ENCODE measurements at places on chromosomes 3 and 15. TPM values are rescaled to one million over a fixed set of nuclear protein-coding genes. Genes with fewer than 3 reads are reported as not detected.

CHAC1 gene
- 0.66 TPM for total RNA-seq

GOLGA6D gene
- total RNA-seq, result not detected

FSIP1 gene
- 1.6 TPM for total RNA-seq

VGLL3 gene
- 26.2 TPM for total RNA-seq

HTR3E gene
- total RNA-seq, result not detected

GRCh38 chr3:51934139-51934850 lies 7.4 kb downstream of the RRP9 start:
- no peak for DNase-seq
- no peaks in the 10 kb centered on the region for H3K4me1 ChIP-seq
- no peak overlapping the region for H3K4me3 ChIP-seq
- peaks cover 70% of the 10 kb centered on the region for H3K36me3 ChIP-seq

DNA sequence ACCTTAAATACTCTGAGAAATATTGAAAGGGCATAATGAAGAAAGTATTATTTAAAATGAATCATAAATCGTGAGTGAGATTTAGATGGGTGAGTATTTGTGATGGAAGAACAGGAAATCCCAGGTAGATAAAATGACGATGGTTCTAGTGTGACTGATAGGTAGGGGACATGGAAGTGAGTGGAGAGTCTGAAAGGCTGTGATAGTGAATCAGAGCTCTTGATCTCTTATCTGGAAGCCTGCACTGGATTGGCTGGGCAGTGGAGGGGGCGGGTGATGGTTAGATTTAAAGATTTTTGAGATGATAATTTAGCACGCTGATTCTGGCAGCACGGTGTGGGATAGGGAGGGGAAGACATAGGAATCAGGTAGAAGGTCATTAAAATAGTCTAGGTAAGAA lies 20.1 kb downstream of the HGD start:
- DNase-seq, result no peak
- H3K27ac ChIP-seq, result no peak overlapping the region
- H3K4me1 ChIP-seq, result no peaks in the 10 kb centered on the region
- H3K36me3 ChIP-seq, result no peaks in the 10 kb centered on the region

GRCh38 chr3:185115371-185115770 lies 37.5 kb downstream of the C3orf70 start:
- H3K27ac ChIP-seq, result no peak overlapping the region
- peaks cover 16% of the 10 kb centered on the region for H3K4me1 ChIP-seq
- H3K36me3 ChIP-seq, result no peaks in the 10 kb centered on the region
- no peaks in the 10 kb centered on the region for H3K27me3 ChIP-seq

DNA sequence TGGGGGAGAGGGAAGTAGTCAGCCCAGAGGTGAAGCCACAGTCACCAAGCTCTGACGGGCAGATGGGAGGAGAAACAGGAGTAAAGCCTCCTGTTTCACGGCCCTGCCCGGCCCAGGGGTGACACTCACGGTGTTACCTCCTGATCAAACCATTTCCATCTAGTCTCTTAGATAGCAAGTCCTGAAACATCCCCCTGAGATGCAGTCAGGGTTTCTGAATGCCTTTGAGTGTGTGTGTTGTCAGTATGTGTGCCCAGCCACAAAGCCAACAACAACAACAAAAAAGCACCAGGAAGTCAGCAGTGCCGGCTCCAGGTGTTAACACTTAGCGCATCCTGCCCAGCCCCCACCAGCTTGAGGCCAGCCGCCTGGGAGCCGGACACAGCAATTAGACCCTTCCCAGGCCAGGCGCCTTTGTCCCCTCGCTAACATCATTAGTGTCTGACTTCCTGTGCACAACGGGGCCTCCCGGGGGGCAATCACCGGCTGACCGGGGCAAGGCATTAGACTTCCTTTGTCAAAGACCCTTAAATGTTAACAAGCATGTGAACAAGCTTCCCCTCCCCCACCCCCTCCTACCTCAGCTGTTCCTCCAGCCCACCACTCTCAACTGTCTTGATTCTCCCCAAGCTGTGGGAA lies 34.5 kb downstream of the IL17RD start:
- no peaks in the 10 kb centered on the region for H3K27me3 ChIP-seq
- no peak overlapping the region for H3K4me3 ChIP-seq
- H3K4me1 ChIP-seq, result no peaks in the 10 kb centered on the region
- no peak overlapping the region for H3K27ac ChIP-seq
- DNase-seq, result no peak
- H3K36me3 ChIP-seq, result no peaks in the 10 kb centered on the region

DNA sequence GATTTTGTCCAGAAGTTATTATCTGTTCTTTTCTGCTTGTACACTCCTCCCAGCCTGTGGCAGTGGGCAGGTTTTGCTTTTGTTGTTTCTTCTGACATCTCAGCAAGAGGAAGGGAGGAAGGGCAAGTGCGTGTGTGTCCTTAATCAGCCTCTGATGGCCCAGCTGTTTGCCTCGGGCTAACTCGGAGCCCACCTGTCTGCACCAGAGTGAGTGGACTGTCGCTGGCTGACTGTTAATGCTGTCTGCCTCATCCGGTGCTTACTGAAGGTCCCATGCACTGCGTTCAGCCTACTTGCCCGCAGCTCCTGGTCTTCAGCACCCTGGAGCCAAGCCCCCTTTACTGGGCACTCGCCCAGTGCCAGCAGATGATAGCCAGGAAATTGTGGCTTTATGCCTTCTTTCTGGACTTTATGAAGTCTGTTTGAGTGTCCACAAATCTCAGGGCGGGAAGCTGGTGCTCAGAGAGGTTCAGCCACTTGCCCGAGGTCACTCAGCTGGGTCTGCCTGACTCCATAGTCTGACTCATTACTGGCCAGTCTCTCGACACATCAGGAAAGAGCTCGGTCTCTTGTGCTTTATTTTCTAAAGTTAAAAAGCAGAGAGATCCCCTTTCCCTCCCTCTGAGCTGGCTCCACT lies 89.5 kb downstream of the CHRNA7 start:
- no peaks in the 10 kb centered on the region for H3K27me3 ChIP-seq
- no peaks in the 10 kb centered on the region for H3K36me3 ChIP-seq
- H3K4me1 ChIP-seq, result no peaks in the 10 kb centered on the region
- no peak overlapping the region for H3K27ac ChIP-seq
- DNase-seq, result peak; percentile 86

GRCh38 chr15:23566071-23566554 lies 639 bp downstream of the MKRN3 start:
- H3K27me3 ChIP-seq, result no peaks in the 10 kb centered on the region
- no peaks in the 10 kb centered on the region for H3K4me1 ChIP-seq
- DNase-seq, result no peak
- no peak overlapping the region for H3K27ac ChIP-seq
- H3K36me3 ChIP-seq, result no peaks in the 10 kb centered on the region
- peak overlapping the region; percentile 34 for H3K4me3 ChIP-seq

- H3K27ac ChIP-seq, result no peak overlapping the region
- H3K4me3 ChIP-seq, result no peak overlapping the region
These were observed 108.4 kb downstream of the CCNL1 start for GRCh38 chr3:157051591-157051990.

DNA sequence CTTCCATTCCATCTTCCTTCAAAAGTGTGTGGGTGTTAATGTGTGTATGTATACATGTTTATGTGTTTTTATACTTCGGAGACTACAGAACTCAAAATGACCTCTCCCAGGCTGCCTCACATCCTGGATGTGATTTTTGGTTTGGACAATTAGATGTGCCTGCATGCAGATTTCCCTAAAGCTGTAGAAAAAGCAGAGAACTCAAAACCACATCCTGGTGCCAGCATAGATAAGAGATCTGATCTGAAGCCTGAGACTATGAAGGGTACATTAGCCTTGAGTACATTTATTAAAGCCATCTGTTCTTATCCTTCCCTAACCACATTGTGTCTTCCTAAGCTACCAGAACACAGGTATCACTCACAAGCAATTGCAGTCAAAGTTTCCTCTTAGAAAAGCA lies 319.4 kb upstream of the RASGRP1 start:
- DNase-seq, result no peak
- H3K27me3 ChIP-seq, result no peaks in the 10 kb centered on the region
- no peak overlapping the region for H3K27ac ChIP-seq
- no peak overlapping the region for H3K4me3 ChIP-seq

- H3K27ac ChIP-seq, result peak overlapping the region; percentile 12
- H3K36me3 ChIP-seq, result peaks cover 51% of the 10 kb centered on the region
- peaks cover 23% of the 10 kb centered on the region for H3K4me1 ChIP-seq
- H3K27me3 ChIP-seq, result no peaks in the 10 kb centered on the region
- H3K4me3 ChIP-seq, result no peak overlapping the region
These were observed 30.2 kb upstream of the ZNF609 start for GRCh38 chr15:64430000-64430735.

Measured in esophagus muscularis mucosa (tissue), 4 donors.